ENCODE measurements at places on chromosomes 2 and 18. TPM values are rescaled to one million over a fixed set of nuclear protein-coding genes. Genes with fewer than 3 reads are reported as not detected.

Gene CAVIN2
- total RNA-seq: 36.7 TPM

DNA sequence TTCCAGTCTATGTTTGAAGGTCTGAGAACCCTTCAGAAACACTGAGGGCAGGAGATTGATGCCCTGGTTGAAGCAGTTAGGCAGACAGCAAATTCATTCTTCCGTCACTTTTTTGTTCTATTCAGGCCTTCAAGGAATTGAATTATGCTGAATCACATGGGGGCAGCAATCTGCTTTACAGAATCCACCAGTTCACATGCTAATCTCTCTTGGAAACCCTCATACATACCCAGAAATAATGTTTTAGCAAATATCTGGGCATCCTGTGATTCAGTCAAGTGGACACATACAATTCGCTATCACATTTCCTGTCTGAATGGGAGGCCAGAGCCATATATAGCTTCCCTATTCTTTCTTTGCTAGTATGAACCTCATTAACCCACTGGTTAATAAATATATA lies 301.4 kb upstream of the CNTNAP5 start:
- no peak overlapping the region for H3K4me3 ChIP-seq
- H3K36me3 ChIP-seq: no peaks in the 10 kb centered on the region
- H3K27me3 ChIP-seq: no peaks in the 10 kb centered on the region
- DNase-seq: no peak
- H3K4me1 ChIP-seq: no peaks in the 10 kb centered on the region

Gene UBE2E3
- total RNA-seq: 56.4 TPM

DNA sequence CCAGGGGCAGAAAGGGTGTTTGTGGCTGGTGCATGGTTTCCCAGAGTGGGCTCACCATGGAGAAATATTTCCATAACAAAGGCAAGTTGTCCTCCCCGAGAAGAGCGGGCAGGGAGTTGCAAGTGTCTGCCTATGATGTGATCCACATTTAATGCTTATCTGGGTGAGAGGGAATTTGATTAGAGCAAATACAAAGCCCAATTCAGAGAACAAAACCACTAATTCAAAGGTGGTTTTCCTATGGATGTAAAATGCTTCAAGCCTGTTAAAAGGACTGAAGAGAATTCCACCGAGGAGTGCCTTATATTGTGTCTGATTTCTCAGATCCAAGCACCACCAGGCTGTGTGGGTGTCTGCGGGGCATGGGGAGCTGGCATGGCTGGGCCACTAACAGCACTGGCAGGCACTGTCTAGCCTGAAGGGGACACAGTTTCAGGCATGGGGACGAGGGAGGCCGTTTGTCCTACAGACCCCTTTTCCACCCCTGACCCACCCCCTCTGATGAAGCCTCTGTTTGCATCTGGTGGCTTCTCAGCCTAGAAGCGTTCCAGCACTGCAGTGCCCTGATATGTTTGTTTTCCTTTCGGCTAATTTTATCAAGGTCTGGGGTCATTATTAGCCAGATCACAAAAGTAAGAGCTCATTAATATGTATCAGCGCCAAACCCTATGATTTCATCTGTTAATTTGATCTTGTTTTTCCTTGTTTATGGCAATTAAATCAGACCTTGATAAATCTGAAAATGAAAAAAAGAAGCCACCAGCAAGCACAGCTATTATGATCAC lies 357.3 kb downstream of the HRH4 start:
- H3K36me3 ChIP-seq: no peaks in the 10 kb centered on the region
- H3K4me3 ChIP-seq: no peak overlapping the region
- H3K27me3 ChIP-seq: no peaks in the 10 kb centered on the region
- no peak for DNase-seq
- H3K4me1 ChIP-seq: no peaks in the 10 kb centered on the region

Gene TEX44
- total RNA-seq: not detected

Gene ABCG5
- 0.10 TPM for total RNA-seq

- no peaks in the 10 kb centered on the region for H3K4me1 ChIP-seq
- no peaks in the 10 kb centered on the region for H3K36me3 ChIP-seq
- H3K4me3 ChIP-seq: no peak overlapping the region
- DNase-seq: no peak
Measured at GRCh38 chr2:98805412-98806171, 74.7 kb upstream of the MGAT4A start.

GRCh38 chr2:201532686-201533304 lies 81.3 kb downstream of the STRADB start:
- no peaks in the 10 kb centered on the region for H3K27me3 ChIP-seq
- H3K27ac ChIP-seq: no peak overlapping the region
- no peaks in the 10 kb centered on the region for H3K4me1 ChIP-seq
- DNase-seq: no peak

- H3K4me1 ChIP-seq: no peaks in the 10 kb centered on the region
- H3K27ac ChIP-seq: no peak overlapping the region
- DNase-seq: no peak
- no peak overlapping the region for H3K4me3 ChIP-seq
- no peaks in the 10 kb centered on the region for H3K36me3 ChIP-seq
Measured at GRCh38 chr2:72895154-72895553, 7.9 kb downstream of the SPR start.

DNA sequence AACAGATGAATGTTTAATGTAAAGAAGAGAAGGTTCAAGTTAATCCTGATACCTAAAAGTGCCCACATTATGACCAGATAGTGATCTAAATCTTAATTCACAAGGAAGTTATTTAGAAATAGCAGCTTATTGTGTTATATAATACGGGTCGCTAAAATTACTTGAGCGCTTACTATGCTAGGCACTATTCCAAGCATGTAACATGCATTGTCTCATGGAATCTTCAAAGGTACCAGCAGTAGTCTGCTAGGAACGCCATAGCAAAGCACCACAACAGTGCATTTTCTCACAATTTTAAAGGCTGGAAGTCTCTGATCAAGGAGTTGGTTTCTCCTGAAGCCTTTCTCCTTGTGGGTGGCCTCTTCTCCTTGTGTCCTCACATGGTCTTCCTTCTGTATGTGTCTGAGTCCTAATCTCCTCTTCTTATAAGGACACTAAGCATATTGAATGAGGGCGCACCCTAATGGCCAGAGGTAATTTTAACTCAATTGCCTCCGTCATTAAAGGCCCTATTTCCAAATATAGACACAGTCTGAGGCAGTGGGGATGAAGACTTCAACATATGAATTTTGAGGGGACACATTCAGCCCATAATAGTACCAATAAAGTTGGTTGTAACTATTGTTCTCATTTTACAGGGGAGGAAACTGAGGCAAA lies 118.4 kb downstream of the LRRC30 start:
- H3K27ac ChIP-seq: no peak overlapping the region
- H3K27me3 ChIP-seq: no peaks in the 10 kb centered on the region
- DNase-seq: no peak
- no peaks in the 10 kb centered on the region for H3K36me3 ChIP-seq

GRCh38 chr18:25921677-25922421 lies 168.6 kb downstream of the SS18 start:
- no peaks in the 10 kb centered on the region for H3K27me3 ChIP-seq
- H3K4me3 ChIP-seq: no peak overlapping the region
- no peaks in the 10 kb centered on the region for H3K36me3 ChIP-seq
- DNase-seq: no peak
- H3K27ac ChIP-seq: no peak overlapping the region

- DNase-seq: no peak
- no peak overlapping the region for H3K4me3 ChIP-seq
- no peaks in the 10 kb centered on the region for H3K36me3 ChIP-seq
- H3K4me1 ChIP-seq: no peaks in the 10 kb centered on the region
- H3K27ac ChIP-seq: no peak overlapping the region
- no peaks in the 10 kb centered on the region for H3K27me3 ChIP-seq
Measured at GRCh38 chr2:173898178-173898668, 67.0 kb downstream of the SP3 start.

Gene NPPC
- total RNA-seq: 4.2 TPM

DNA sequence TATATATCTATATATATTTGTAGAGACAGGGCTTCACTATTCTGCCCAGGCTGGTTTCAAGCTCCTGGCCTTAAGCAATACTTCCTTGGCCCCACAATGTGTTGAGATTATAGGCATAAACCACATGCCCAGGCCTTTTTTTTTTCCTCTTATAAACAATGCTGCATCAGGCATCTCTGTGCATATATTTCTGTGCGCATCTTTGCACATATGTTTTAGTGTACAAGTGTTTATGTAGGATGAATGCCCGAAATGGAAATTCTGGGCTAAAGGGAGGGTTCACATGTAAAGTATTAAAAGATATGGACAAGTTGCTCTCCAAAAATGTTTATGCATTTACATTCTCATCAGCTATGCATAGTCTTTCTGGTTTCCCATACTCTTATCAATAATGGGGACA lies 183.2 kb upstream of the SPRED2 start:
- no peaks in the 10 kb centered on the region for H3K4me1 ChIP-seq
- no peak for DNase-seq

DNA sequence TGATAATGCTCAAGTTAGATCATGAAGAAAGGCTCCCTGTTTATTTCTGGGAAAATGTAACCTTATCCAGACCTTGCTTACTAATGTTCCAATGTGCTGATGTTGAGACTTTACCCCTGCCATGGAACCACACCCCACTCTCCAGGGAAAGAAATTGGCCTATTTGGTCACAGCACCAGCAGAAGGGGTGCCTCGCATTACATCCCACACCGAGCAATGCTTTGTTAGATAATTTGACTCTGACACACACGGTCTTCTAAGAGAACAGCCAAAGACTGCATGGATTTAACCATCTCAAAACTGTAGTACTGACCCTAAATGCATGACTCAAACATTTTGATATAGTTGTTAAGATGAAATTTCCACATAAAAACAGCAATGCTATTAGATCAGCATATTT lies 152.1 kb upstream of the CCDC150 start:
- H3K4me1 ChIP-seq: no peaks in the 10 kb centered on the region
- H3K27ac ChIP-seq: no peak overlapping the region
- DNase-seq: no peak
- H3K27me3 ChIP-seq: no peaks in the 10 kb centered on the region

DNA sequence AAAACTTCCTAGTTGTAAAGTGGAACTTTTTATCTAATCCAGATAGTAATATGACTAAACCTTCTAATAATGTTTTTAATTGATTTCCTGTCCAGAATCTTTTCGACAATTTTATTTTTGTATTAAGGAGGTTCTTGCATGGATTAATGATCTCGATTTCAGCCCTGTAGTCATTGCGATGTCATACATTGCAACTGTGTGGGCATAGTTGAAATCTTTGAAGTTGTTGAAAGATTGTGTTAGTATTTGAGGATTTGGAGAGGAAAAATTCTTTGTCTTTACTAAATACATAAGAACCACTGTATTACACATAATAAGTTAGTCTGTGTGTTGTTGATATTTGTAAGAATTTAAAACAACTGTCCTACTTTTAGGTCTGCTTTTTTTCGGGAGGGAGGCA lies 31.1 kb downstream of the ACSL3 start:
- no peak overlapping the region for H3K4me3 ChIP-seq
- no peak for DNase-seq
- no peaks in the 10 kb centered on the region for H3K36me3 ChIP-seq
- H3K27me3 ChIP-seq: no peaks in the 10 kb centered on the region
- H3K27ac ChIP-seq: no peak overlapping the region

- H3K4me1 ChIP-seq: no peaks in the 10 kb centered on the region
- no peaks in the 10 kb centered on the region for H3K36me3 ChIP-seq
- H3K27ac ChIP-seq: no peak overlapping the region
- no peaks in the 10 kb centered on the region for H3K27me3 ChIP-seq
- no peak for DNase-seq
Measured at GRCh38 chr2:146954544-146954943, 890.3 kb upstream of the ACVR2A start.

All from ovary (tissue), 10 donors.